ENCODE measurements at places on chromosomes 11 and 22. TPM values are rescaled to one million over a fixed set of nuclear protein-coding genes. Genes with fewer than 3 reads are reported as not detected.

DNA sequence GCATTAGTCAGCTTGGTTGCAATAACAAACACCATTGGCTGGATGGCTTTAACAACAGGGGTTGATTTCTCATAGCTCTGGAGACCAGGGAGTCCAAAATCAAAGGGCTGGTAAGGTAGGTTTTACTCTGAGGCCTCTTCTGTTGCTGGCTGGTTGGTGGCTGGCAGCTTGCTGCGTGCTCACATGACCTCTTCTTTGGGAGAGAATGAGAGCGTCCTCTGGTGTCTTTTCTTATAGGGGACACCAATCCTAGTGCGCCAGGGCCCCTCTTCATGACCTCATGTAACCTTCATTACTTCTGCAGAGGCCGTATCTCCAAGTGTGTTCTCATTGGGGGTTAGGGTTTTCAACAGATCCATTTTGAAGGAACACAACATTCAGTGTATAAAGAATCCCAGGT is 1308.3 kb downstream of the TBC1D22A start:
- no peaks in the 10 kb centered on the region for H3K4me1 ChIP-seq
- no peak overlapping the region for H3K27ac ChIP-seq
- no peak overlapping the region for H3K4me3 ChIP-seq
- no peak for DNase-seq
- no peaks in the 10 kb centered on the region for H3K27me3 ChIP-seq
- no peaks in the 10 kb centered on the region for H3K36me3 ChIP-seq

Gene FAM181B
- 5.7 TPM for total RNA-seq

GRCh38 chr11:26700574-26701235 is 21.2 kb downstream of the SLC5A12 start:
- no peaks in the 10 kb centered on the region for H3K27me3 ChIP-seq
- no peaks in the 10 kb centered on the region for H3K36me3 ChIP-seq
- no peak for DNase-seq
- H3K4me1 ChIP-seq, result no peaks in the 10 kb centered on the region
- no peak overlapping the region for H3K27ac ChIP-seq

Gene CRYBA4
- not detected for total RNA-seq

Gene NAV2
- total RNA-seq, result 6.8 TPM

Gene C22orf15
- total RNA-seq, result 0.41 TPM

Gene OR4D9
- total RNA-seq, result not detected

Gene MOGAT2
- 0.29 TPM for total RNA-seq

DNA sequence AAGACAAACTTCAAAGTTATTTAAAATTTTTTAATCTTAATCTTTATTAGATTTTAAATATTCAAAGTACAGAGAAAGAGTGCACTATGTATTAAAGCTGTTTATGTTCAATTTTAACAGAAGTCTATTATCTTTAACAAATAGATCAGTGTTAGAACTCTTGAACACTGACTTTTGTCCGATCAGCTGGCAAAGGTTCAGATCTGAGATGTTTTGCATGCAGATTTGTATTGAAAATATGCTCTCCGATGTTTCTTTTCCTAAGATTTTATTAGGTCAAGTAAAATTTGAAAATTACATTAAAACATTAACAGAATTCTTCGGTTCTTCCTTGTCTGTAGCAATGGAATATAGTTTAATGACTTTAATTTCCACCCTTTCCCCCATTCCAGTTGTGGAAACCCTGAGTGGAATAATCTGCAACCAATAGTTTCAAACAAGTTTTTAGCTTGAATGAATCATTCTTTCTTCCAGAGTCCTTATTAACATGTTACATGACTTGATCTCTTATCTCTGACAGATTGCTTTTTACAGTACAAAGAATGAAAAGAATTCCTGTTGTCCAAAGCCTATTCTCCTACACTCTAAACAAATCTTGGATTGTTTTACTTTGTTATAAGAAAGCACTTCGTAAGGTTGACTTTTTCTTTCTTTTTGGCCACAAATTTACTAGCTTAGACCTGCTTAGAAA is 11.4 kb upstream of the TCP11L1 start:
- no peaks in the 10 kb centered on the region for H3K4me1 ChIP-seq
- no peaks in the 10 kb centered on the region for H3K36me3 ChIP-seq
- no peak for DNase-seq
- H3K4me3 ChIP-seq, result no peak overlapping the region

Gene EMID1
- total RNA-seq, result under 0.01 TPM

GRCh38 chr11:134515081-134515960 is 103.3 kb upstream of the B3GAT1 start:
- H3K4me1 ChIP-seq, result no peaks in the 10 kb centered on the region
- H3K4me3 ChIP-seq, result no peak overlapping the region
- no peak overlapping the region for H3K27ac ChIP-seq
- peak; percentile 5 for DNase-seq
- H3K36me3 ChIP-seq, result no peaks in the 10 kb centered on the region

Gene MMP10
- total RNA-seq, result not detected

DNA sequence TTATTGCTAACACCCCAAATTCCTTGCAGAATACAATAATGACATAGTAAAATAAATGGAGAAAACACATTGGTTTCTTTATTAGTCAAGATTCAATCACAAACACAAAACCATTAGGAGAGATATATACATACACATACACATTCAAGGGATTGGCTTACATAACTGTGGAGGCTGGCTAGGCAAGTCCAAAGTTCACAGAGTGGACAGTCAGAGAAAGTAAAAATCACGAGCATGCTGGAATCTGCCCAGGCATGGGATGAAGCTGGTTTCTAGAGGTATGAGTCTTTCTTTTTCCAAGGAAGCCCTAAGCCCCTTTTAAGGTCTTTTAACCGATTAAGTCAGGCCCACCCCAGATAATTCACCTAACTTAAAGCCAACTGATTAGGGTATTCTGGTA is 13.6 kb upstream of the OR56B1 start:
- no peaks in the 10 kb centered on the region for H3K36me3 ChIP-seq
- no peaks in the 10 kb centered on the region for H3K4me1 ChIP-seq
- H3K27me3 ChIP-seq, result no peaks in the 10 kb centered on the region
- no peak overlapping the region for H3K27ac ChIP-seq
- H3K4me3 ChIP-seq, result no peak overlapping the region

Gene MPZL2
- total RNA-seq, result 99.0 TPM

Gene RHBDD3
- total RNA-seq, result 46.6 TPM

DNA sequence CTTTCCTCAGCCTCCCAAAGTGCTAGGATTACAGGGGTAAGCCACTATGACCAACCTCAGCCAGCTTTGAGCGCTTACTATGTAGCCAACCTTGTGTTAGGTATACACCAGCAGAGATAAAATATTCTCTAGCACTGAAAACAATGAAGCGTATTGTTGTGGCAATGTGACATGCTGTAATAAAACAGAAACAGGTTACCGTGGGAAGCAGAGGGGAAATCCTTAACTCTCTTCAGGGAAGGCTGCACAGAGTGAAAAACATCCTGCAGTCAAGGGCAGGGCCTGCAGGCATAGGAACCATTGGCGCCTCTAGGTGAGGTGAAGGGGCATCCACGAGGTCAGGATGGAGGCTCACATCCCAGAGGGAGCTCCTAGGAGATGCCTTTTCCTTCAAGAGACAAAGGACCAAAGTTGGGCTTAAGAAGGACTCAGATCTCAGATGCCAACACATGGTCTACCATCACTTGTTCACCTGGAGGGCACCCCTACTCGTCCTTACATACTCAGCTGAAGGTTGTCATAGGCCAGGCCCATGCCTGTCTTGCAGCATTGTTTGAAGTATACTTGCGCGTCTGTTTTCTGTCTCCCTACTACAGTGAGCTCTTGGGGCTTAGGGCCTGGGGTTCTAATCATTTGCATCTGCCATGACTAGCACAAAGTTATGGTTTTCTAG is 8.0 kb downstream of the POLD4 start:
- no peak overlapping the region for H3K4me3 ChIP-seq
- H3K27ac ChIP-seq, result no peak overlapping the region
- no peaks in the 10 kb centered on the region for H3K36me3 ChIP-seq
- no peaks in the 10 kb centered on the region for H3K4me1 ChIP-seq
- no peak for DNase-seq

GRCh38 chr11:10285148-10285802 is 8.7 kb downstream of the SBF2 start:
- no peaks in the 10 kb centered on the region for H3K27me3 ChIP-seq
- H3K4me1 ChIP-seq, result no peaks in the 10 kb centered on the region
- H3K36me3 ChIP-seq, result no peaks in the 10 kb centered on the region
- no peak overlapping the region for H3K27ac ChIP-seq

Gene MS4A7
- 38.7 TPM for total RNA-seq

- no peaks in the 10 kb centered on the region for H3K36me3 ChIP-seq
- H3K4me1 ChIP-seq, result no peaks in the 10 kb centered on the region
- no peaks in the 10 kb centered on the region for H3K27me3 ChIP-seq
- H3K27ac ChIP-seq, result no peak overlapping the region
Observed at GRCh38 chr22:19912271-19912999, 29.1 kb upstream of the COMT start.

Gene SNX32
- 2.6 TPM for total RNA-seq

DNA sequence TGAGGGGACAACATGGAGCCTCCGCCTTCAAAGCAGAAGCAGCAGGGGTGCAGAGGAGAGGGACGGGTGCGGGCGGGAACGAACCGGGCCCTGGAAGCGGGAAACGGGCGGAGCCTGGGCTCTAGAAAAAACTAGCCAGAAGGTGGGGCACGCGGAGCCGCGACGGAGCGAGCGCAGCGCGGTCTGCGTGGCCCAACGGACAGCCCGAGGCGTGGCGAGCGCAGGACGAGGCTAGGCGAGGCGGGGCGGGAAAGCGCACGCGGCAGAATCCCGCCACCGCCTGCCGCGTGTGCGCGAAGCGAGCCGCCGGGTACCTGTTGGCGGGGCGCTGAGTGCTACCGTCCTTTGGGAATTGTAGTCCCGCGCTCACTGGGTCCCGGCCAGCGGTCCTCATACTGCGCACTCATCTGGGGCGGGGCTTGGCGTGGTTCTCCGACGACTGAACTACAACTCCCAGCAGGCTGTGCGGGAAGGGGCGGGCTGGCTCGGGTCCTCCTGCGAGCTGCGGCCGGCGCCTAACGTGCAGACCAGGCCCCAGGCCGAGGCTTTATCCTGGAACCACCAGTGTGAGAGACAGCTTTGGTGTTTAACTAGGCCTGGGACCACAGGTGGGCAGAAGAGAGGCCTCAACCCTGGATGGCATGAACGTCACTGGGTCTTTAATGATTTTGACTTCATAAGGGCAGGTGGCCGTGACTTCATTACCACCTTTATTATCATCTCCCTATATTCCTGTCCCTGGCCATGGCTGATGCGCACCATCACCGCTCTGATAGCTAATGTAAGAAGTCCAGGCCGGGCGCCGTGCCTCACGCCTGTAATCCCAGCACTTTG is at the start of gene ATL3:
Gene ATL3 (minus strand): TSS at position 55 of the 834 bp plus-strand sequence. CDS start 41 bp downstream, at position 14.
- peak; percentile 98 for DNase-seq
- H3K27me3 ChIP-seq, result no peaks in the 10 kb centered on the region
- H3K4me3 ChIP-seq, result peak within 1 kb of the TSS; percentile 80
- H3K27ac ChIP-seq, result peak within 1 kb of the TSS; percentile 99

GRCh38 chr11:96280444-96280843 is 62.6 kb downstream of the MAML2 start:
- H3K27ac ChIP-seq, result no peak overlapping the region
- no peak overlapping the region for H3K4me3 ChIP-seq

DNA sequence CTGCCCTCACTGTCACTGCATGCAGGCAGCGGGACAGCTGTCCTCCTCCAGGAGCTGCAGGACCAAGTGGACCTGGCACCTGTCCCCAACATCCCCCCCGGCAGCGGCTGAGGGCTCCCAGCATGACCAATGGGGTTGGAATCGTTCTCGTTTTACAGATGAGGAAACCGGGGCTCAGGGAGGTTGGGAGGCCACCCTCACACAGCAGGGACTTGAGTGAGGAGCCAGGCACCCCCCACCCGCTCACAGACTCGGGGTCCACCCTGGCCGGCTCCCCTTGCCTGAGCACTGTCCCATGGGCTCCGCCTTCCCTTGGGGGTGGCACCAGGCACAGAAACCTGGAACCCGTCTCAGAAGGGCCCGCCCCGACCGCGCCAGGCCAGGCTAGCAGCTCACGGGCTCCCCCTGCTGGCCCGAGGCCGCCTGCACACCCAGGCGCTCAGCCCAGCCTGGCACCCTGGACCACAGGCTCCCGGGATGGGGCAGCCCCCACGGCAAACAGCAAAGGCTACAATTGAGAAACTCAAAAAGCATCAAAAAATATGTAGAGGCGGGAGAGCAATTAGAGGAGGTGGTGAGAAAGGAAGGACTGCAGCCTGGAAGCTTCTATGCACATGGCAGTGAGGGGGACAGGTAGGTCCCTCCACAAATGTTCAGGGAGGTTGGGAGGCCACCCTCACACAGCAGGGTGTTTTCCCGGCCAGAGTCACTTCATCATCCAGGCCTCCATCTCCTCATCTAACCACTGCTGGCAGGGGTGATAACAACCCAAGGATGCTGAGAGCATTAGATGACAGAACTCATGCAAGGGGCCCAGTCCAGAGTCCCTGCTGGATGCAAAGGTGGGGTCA is 12.8 kb downstream of the MACROD1 start:
- H3K4me1 ChIP-seq, result no peaks in the 10 kb centered on the region
- DNase-seq, result peak; percentile 69
- no peaks in the 10 kb centered on the region for H3K36me3 ChIP-seq
- H3K27ac ChIP-seq, result no peak overlapping the region
- no peaks in the 10 kb centered on the region for H3K27me3 ChIP-seq

Gene CFAP300
- 1.2 TPM for total RNA-seq

GRCh38 chr22:47630741-47631534 is 868.5 kb downstream of the TBC1D22A start:
- no peaks in the 10 kb centered on the region for H3K27me3 ChIP-seq
- H3K27ac ChIP-seq, result no peak overlapping the region
- H3K4me1 ChIP-seq, result no peaks in the 10 kb centered on the region
- H3K36me3 ChIP-seq, result no peaks in the 10 kb centered on the region

DNA sequence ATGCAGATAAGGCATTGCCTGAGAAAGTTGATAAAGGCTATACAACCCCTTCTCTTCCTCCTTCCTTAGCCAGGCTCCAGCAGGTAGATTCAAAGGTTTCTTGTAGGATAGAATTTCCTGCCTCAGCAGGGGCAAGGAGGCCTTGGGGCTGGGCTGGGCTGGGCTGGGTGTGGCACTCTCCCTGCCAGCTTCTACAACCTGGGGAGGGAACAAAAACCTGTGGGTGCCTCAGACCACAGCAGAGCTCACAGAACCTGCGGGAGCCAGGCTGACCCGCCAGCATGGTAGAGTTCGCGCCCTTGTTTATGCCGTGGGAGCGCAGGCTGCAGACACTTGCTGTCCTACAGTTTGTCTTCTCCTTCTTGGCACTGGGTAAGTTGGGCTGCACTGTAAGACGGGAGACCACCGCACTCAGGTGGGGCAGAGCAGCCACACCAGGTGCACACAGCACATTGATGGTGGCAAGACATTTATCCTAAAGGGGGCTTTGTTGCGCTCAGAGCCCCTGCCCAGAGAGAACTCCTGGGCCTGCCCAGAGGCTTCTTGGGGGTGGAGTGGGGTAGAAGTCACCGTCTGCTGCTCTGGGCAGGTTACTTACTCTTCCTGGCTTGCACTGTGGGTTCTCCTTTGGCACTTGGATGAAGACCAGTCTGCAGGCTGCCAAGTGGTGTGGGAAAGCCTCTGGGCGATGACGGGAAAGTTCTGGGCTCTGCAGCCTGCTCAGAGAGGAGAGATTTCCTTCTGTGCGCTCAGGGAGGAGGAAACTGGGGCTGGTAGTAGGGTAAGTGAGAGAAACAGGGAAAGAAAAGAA is at the start of gene MOGAT2:
Gene MOGAT2 (plus strand): TSS at position 231 of the 811 bp plus-strand sequence. CDS start 51 bp downstream, at position 282.
- no peak within 1 kb of the TSS for H3K27ac ChIP-seq
- no peak for DNase-seq
- H3K4me1 ChIP-seq, result no peaks in the 10 kb centered on the region
- H3K36me3 ChIP-seq, result no peaks in the 10 kb centered on the region
- no peaks in the 10 kb centered on the region for H3K27me3 ChIP-seq
- no peak within 1 kb of the TSS for H3K4me3 ChIP-seq

- no peaks in the 10 kb centered on the region for H3K36me3 ChIP-seq
- peak overlapping the region; percentile 84 for H3K27ac ChIP-seq
- no peaks in the 10 kb centered on the region for H3K27me3 ChIP-seq
- peaks cover 13% of the 10 kb centered on the region for H3K4me1 ChIP-seq
Observed at GRCh38 chr11:119417726-119418540, 5.0 kb downstream of the THY1 start.

Measured in uterus (tissue), 4 donors.